Dermis blood vessel endothelial cell (primary cell): ENCODE measurements at places on chromosomes 5 and 9. TPM values are rescaled to one million over a fixed set of nuclear protein-coding genes. Genes with fewer than 3 reads are reported as not detected.
A peak's percentile ranks its signal among the peaks of the same experiment; 100 is the strongest.

- no peak for DNase-seq
Observed at GRCh38 chr5:20604992-20605391, 617.0 kb upstream of the CDH18 start.

- no peak for DNase-seq
Observed at GRCh38 chr5:161697001-161697400, 11.5 kb downstream of the GABRA6 start.

GRCh38 chr9:108466304-108466703, 389.5 kb downstream of the ACTL7B start:
- no peak for DNase-seq

DNA sequence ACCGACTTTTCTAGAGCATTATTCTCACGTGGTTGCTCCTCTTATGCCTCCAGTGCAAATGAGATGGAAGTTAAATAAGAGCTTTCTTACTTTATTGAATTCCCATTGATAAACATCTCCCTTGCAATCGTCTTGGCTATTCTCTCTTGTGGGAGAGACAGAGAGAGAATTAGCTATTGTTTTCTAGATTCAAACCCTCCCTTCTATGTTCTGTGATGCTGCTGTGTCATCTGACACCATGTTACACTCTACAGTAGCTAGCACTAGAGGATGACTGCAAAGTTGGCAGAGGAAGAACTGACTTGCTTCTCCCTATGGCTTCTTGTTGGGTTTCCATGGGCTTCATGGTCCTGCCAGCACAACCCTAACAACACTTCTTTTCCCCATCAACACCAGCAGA, 134.6 kb upstream of the RANBP3L start:
- no peak for DNase-seq

GRCh38 chr5:140244525-140245025, 58.3 kb downstream of the PFDN1 start:
- peak; percentile 97 for DNase-seq

SNX18 gene
- total RNA-seq, result 22.2 and 32.0 TPM in 2 replicates

DNA sequence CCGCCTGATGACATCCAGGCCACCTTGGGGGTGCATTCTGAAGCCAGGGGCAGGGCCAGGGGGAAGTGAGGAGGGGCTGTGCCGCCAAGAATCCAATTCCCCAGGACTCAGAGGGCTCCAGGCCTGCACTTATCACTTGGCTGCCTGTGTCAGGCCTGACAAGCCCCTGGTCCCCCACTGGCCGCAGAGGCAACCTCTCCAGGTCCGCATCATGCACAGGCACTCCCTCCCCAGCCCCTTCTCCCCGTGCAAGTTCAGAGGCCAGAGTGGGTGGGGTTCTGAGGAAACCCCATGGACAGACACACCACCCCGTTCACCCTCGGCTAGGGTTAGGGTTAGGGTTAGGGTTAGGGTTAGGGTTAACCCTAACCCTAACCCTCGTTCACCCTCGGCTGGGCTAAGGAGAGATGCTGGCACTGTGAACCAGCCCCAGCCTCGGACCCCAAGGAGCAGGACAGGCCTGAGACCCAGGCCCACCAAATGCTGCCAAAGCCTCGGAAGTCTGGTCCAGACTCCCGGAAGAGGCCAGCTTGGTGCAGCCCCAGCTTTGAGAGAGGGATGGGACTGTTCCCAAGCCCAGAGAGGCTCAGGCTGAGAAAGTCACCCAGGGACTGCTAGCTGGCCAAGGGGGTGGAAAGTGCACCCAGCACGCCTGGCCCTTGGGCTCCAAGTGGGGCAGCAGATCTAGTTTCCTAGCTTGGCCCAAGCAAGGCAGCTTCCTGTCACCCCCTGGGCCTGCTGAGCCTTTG, 4.9 kb downstream of the LCN2 start:
- no peak for DNase-seq

- DNase-seq, result no peak
Observed at GRCh38 chr5:176368726-176369125, 3.4 kb downstream of the ARL10 start.

DNA sequence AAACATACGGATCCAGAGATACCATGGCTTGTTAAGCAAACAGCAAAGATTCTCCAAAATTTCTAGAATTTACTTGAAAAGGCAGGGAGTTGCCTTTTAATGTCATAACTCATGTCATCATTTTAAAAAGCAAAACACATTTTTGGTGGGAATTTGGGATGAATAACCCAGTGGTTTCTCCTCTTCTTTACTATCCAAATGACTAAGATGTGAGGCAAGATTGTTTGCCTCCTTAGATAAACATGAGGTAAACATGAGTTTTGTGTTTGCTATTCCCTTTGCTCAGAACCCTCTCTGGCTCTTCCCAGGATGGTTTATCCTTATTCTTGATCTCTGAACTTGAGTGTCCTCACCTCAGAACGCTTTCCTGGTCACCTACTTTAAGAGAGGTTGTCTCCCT, 267.0 kb downstream of the EBF1 start:
- DNase-seq, result no peak

- DNase-seq, result no peak
Observed at GRCh38 chr5:133307275-133307674, 255.5 kb downstream of the HSPA4 start.

- DNase-seq, result no peak
Observed at GRCh38 chr5:57862471-57862911, 379.9 kb upstream of the ACTBL2 start.

GRCh38 chr9:123399803-123400378, 43.9 kb downstream of the CRB2 start:
- DNase-seq, result peak; percentile 47

- no peak for DNase-seq
Observed at GRCh38 chr5:173378727-173379126, 50.5 kb upstream of the STC2 start.

DNA sequence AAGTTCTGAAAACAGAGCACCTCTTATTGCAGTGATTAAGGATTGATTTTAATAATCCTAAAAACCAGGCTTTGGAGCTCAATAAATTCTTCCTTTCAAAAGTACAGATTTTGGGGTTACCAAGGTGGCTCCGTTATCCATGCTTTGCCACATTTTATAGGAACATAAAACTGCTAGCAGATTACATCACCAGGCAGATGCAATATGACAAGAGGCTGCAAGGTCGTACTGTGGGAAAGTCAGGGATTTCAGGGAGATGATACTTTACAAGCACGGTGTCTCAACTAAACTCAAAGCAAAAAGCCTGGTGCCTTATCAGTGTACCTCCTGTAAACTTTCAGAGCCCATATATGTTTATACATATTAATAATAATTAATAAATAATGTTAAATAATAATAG, 28.6 kb downstream of the ADAMTSL1 start:
- no peak for DNase-seq

TGFBR1 gene
- 17.0 and 18.4 TPM in 2 replicates for total RNA-seq

DNA sequence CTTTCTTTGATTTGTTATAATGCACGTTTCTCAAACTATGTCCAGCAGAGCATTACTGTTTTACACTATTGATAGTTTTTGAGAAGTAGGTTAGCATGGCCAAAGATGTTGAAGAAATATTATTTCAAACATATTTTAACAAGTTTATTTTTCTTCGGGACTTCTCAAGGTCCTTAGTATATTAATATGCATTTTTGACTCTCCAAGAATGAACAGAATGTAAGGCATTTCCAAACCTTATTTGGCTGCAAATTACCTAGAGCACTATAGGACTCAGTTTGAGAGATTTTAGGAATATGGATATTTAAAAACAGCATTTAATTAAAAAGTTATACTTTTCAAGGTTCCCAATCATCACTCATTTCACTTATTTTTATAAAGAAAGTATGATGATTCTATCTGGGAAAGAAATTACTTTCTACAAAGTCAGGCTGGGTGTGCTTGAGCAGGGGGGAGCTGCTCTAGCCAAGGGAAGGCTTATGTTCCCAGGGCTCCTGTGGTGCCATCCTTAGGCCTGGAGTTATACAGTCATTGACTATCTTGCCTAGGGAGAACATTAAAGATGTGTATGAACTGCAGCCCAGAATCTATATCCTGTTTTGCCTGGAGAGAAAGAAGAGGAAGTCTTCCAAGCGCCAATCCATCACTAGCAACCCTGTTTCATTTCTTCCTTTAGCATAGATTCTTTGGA, 27.6 kb upstream of the NREP start:
- DNase-seq, result no peak

ZNF883 gene
- 0.60 and 0.68 TPM in 2 replicates for total RNA-seq

DNA sequence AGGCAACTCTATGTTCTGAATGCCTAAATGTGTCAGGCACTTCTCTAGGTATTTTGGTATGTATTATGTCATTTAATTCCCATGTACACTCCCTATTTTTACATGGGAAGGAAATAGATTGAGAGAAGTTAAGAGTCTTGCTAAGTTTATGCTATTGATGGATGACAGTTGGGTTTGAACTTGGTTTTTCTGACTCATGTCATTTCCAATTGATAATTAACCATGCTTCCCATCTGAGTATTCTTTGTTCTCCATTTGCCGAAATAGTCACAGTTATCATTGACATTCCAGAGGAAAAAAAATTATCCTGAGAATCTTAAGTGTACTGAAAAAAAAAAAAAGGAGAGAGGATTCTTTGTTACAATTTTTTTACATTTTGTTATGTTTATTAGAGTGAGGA, 23.1 kb upstream of the DMRTA1 start:
- DNase-seq, result no peak

DNA sequence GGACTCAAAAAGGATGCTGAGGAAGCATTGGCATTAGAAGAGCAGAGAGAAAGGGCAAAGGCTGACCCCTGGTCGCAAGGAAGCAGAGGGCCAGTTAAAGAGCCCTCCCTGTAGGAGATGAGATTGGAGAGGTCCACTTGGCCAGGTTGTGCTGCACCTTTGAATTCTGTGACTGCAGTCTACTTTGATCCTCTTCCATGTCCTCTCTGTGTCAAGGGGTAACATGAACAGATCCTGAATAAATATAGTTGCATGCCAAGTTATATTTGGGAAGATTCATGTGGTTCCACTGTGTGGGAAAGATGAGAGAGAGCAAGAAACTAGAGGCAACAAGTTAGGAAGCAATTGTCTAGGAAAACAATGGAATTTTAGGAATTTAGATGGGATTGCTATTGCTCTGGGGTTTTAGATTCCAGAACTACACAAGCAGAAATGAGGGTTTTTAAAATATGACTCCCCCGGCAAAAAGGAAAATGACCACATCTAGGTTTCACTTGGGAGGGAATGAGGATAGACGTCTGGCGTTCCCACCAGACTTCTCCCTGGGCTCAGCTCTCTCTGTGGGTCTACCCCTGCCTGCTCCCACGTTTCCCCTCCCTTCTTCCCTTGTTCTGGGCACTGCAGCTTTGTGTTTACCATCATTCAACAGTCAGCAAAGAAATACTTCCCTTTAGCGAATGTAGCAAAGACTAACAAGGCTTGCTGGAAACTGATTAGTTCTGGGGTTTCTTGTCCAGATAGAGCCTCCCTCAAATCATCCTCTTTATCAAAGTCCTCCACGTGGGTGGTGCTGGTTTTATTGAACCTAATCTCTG, 63.6 kb downstream of the SNX18 start:
- DNase-seq, result no peak

MZB1 gene
- total RNA-seq, result 0.14 TPM in 1 of 2 replicates, not detected in the other

ZNF300 gene
- 6.5 and 6.8 TPM in 2 replicates for total RNA-seq

WDR38 gene
- not detected in 2 replicates for total RNA-seq

- no peak for DNase-seq
Observed at GRCh38 chr5:123176938-123177275, 87.9 kb downstream of the PRDM6 start.

GRCh38 chr9:112764344-112764743, 13.8 kb downstream of the SNX30 start:
- no peak for DNase-seq

DNA sequence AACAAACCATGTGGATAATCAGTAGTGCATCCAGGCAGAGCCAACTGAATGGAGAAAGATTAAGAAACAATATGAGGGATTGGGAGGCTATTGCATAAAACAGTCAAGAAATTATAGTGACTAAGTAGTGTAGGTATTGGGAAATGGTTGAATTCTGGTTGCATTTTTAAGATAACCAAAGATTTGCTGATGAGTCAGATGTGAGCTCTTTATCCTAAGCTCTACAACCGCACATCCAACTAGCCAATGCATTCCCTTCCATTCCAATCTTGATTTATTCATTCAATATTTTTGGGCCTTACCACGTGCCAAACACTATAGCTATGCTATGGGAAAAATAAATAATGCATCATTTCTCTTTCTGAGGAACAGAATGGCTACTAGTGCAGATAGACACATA, 524.5 kb upstream of the RGMB start:
- DNase-seq, result no peak

DNAJC25 gene
- total RNA-seq, result 4.4 and 5.1 TPM in 2 replicates

- no peak for DNase-seq
Observed at GRCh38 chr5:82561797-82562196, 283.6 kb upstream of the RPS23 start.

DNA sequence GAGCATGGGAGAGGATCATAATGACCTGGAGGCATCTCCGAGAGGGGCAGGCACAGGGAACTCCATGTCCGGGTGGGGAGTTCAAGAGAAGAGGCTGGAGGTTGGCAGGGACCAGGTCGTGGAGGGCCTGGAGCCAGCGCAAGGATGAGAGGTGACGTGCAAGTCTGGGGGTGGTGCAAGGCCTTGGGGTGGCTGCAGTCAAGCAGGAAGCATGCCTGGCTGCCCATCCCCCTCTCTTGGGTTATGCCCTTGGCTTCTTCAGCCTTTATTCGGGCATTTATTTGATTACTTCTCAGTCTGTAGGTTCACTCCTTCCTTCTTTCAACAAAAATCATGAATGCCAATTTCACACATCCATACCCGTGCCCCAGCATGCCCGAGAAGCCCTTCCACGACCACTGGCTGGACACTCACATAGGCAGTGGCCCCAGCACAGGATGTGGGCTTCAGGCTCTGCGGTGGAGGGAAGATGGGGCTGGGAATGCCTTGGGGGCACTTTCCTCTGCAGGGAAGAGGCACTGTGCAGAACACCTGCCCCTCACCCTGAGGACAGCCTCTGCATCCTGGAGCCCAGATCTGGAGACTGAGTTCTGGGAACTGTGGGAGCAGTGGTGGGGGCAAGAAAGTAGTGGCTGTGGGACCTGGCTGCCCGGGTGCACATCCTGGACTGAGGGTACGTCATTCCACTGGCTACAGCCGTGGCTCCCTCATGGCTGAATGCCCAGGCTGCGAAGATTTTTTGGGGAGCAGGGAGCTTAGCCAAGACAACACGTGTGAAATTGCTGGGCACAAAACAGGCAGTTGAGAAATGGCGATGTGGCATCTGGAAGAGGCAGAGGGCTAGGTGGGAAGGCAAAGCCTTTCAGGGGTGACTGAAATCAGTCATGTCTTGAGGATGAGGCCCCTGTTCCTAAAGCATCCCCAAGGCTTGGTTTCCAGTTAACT, 38.6 kb downstream of the CRB2 start:
- DNase-seq, result no peak

PCDHA4 gene
- total RNA-seq, result 0.17 and 0.23 TPM in 2 replicates

GRCh38 chr5:143717400-143717799, 94.6 kb upstream of the HMHB1 start:
- peak; percentile 30 for DNase-seq

BSPRY gene
- total RNA-seq, result not detected in 2 replicates

- no peak for DNase-seq
Observed at GRCh38 chr5:112141582-112141981, 277.5 kb downstream of the EPB41L4A start.

DNA sequence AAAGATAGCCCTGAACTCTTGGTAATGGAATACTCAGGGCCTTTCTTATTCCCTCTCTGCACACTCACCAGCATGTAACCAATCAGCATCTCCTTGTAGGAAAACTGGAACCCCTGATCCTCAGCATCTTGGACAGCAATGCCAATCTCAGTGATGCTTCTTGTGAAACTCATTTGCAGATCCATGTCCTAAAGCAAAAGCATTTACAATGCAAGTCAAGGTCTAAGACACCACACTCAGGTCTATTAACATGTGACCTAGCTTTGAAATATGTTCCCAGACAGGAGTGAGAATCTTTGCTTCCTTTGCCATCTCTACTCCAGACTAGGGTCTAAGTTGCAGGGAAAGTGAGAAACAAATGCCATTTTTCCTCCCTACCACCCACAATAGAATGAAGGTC, 38.2 kb downstream of the MROH2B start:
- DNase-seq, result no peak

CYLC2 gene
- total RNA-seq, result not detected in 2 replicates

BHMT gene
- 0.28 TPM in 1 of 2 replicates, not detected in the other for total RNA-seq

SLC34A3 gene
- not detected in 2 replicates for total RNA-seq
